Fibroblast of lung (primary cell): ENCODE measurements at places on chromosomes 3 and 15. TPM values are rescaled to one million over a fixed set of nuclear protein-coding genes. Genes with fewer than 3 reads are reported as not detected.

DNA sequence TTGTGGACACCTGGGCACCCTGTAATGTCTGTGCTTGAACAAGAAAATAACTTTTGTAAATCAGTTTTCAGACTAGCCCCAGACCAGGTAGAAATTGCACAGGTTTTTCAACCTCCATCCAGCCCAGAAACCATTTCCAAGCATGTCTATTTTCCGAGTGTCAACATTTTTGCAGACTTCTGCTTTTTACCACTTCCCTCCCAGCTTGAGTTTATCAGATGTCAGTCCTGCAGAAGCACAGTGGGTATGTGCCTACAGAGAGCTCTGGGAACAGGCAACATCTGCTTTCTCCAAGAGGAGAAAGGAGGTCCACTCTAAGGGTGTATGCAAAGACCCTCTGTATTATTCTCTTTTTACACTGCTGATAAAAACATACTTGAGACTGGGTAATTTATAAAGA is 83.9 kb downstream of the LRRK1 start:
- H3K27ac ChIP-seq = no peak overlapping the region
- H3K36me3 ChIP-seq = no peaks in the 10 kb centered on the region
- H3K4me3 ChIP-seq = no peak overlapping the region
- H3K27me3 ChIP-seq = no peaks in the 10 kb centered on the region
- peaks cover 2% of the 10 kb centered on the region for H3K4me1 ChIP-seq
- no peak for DNase-seq

Gene LMOD3
- 0.51 and 4.0 TPM in 2 replicates for total RNA-seq

Gene SLC6A20
- total RNA-seq = not detected in 2 replicates

Gene SOX2
- not detected in 2 replicates for total RNA-seq

- no peaks in the 10 kb centered on the region for H3K4me1 ChIP-seq
- DNase-seq = no peak
- H3K27me3 ChIP-seq = no peaks in the 10 kb centered on the region
- H3K36me3 ChIP-seq = no peaks in the 10 kb centered on the region
Measured at GRCh38 chr15:57559875-57560274, 31.8 kb upstream of the MYZAP start.

- no peaks in the 10 kb centered on the region for H3K36me3 ChIP-seq
- no peak overlapping the region for H3K27ac ChIP-seq
- H3K4me3 ChIP-seq = no peak overlapping the region
Measured at GRCh38 chr3:37630441-37630840, 231.2 kb upstream of the CTDSPL start.

DNA sequence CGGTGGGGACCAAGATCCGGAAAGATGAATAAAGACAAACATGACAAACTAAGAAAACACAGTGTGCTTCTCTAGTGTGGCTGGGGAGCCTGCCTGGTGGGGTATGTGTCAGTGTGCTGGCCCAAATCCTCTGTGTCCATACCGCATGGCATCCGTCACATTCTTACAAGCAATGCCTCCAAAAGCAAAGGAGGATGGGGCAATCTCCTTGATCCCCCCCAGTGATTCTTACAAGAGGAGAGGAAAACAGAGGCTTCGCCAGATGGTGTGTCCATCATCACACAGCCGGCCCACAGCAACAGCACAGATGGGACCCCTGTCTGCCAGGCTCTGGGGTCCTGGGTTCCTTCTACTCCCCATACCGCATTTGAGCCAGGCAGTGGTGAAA is 558 bp upstream of the IL17RC start:
- H3K36me3 ChIP-seq = peaks cover 3% of the 10 kb centered on the region
- DNase-seq = peak; percentile 26
- no peaks in the 10 kb centered on the region for H3K27me3 ChIP-seq
- H3K27ac ChIP-seq = peak overlapping the region; percentile 96

- no peaks in the 10 kb centered on the region for H3K4me1 ChIP-seq
- no peak overlapping the region for H3K4me3 ChIP-seq
Measured at GRCh38 chr3:35448121-35448520, 191.2 kb upstream of the ARPP21 start.

GRCh38 chr3:86073799-86074198 is 917.1 kb downstream of the VGLL3 start:
- no peak for DNase-seq
- no peak overlapping the region for H3K4me3 ChIP-seq
- H3K4me1 ChIP-seq = no peaks in the 10 kb centered on the region
- H3K27me3 ChIP-seq = no peaks in the 10 kb centered on the region
- H3K36me3 ChIP-seq = no peaks in the 10 kb centered on the region
- no peak overlapping the region for H3K27ac ChIP-seq
